ENCODE measurements at places on chromosomes 1 and 21.

DNA sequence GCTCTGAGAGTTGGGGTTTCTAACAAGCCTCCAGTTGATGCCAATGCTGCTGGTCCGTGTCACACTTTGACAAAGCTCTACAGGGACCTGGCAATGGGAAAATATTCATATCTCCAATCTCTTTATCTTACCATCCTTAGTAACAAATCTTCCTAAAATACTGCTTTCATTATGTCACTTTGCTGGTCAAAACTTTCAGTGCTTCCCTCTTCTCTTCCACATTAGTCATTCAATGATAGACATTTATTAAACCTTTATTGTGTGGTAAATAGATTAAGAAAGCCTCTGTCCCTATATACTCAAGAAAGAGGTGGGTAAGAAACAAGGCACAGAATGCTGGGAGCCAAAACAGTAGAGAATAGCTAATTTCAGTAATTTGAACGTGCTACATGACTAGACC, 79.3 kb downstream of the SLC44A5 start:
- DNase-seq: no peak

DNA sequence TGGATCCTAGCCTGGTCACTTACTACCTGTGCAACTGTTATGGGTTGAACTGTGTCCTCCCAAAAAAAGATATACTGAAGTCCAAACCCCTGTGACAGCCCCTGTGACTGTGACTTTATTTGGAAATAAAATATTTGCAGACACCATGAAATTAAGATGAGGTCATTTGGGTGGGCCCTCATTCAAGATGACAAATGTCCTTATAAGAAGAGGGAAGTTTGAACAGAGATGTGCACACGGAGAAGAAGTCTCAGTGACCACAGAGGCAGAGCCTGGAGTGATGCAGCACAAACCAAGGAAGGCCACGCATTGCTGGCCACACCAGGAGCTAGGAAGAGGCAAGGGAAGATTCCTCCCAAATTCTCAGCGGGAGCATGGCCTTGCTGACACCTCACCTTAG, 249.7 kb upstream of the RUNX1 start:
- DNase-seq: no peak

DNA sequence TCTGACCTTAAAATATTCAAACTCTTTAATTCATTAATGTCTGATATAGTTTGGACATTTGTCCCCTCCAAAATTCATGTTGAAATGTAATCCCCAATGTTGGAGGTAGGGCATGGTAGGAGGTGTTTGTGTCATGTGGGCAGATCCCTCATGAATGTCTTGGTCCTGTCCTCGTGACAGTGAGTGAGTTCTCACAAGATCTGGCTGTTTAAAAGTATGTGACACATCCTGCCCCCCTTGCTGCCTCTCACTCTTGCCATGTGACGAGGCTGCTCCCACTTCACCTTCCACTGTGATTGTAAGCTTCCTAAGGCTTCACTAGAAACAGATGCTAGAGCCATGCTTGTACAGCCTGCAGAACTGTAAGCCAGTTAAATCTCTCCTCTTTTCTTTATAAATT, 21.3 kb upstream of the FBXO28 start:
- DNase-seq: no peak

- DNase-seq: no peak
Observed at GRCh38 chr21:39444421-39445180, 977 bp downstream of the LCA5L start.

- DNase-seq: no peak
Observed at GRCh38 chr1:206846487-206846886, 18.9 kb upstream of the IL20 start.

GRCh38 chr1:22318279-22318981, 133.2 kb upstream of the ZBTB40 start:
- DNase-seq: no peak

DNA sequence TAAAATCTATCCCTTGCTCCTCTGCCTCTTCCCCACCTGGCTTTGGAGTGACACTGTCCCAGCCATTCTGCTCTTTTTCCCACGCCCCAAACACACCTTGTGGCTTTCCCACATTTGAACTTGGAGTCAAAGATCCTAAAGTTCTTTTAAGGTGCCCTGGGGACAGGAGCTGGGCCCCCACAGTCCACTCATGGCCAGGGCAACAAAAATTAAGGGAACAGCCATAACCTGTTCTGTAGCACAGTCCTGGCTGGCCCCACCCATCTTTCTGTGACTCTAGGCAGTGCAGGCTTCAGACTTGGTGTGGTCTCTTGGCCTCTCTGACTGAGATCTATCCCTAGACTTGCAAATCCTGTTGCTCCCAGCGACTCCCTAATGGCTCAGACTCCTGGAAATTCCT, 143.0 kb upstream of the MAGI3 start:
- DNase-seq: no peak

GRCh38 chr1:114319418-114319817, 165.7 kb upstream of the SYT6 start:
- no peak for DNase-seq

DNA sequence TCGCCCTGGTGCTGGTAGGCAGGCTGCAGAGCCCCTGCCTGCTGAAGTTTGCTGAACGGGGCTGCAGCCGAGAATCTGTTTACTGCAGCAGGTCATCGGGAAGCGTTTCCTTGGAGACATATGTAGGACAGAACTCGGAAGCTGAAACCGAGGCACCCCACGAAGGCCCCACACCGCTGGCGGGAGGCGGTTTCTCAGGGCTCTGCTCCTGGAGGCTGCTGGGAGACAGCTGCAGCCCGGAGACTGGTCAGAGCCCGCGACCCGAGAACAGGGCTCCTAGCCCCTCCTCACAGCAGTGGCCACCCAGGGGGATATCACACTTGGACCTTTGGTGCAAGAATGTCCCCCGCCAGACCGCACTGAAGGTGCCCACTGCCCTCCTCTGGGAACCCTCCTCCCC, 12.7 kb upstream of the PLCH2 start:
- DNase-seq: no peak

DNA sequence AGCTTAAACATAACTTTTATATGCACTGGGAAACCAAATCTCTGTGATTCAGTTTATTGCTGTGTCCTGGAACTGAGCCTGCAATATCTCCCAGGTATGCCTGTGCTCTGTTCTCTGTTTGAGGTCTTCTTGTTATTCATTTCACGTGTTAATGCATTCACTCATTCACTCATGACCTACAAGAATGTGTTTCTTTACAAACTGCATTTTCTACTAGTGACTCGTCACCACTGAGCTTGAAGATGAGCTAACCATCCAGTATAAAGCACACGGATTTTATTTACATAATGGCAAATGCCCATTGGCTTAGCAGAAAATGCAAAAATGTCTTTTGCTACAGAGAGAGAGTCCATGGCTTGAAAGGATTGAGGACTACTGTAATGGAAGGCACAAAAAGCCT, 75.0 kb upstream of the DUSP10 start:
- no peak for DNase-seq

DNA sequence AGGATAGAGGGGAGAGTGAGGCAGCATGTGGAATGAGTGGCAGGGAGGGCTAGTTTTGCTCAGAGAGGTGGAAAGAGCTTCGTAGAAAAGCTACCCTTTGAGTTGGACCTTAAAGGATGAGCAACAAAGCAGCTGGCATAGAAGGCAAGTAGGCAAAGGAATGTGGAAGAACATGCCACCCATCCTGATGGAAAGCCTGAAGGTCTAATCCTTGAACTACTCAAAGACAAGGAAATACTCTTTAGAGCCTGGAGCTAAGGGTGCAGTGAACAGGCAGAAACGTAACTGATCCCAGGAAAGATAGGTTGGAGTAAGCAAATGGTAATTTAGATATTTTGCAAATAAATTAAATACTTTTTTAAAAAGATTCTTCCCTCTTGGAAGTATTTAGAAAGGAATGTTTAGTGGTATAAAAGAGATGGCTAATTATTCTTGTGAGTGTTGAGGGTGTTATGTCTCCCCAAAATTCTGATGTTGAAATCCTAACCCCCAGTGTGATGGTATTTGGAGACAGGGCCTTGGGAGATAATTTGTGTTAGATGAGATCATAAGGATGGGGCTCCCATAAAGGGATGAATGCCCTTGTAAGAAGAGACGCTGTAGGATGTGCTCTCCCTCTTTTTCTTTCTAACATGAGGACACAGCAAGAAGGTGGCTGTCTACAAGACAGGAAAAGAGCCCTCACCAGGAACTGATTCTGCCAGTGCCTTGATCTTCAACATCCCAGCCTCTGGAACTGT, 308.1 kb upstream of the RUNX1 start:
- no peak for DNase-seq

DNA sequence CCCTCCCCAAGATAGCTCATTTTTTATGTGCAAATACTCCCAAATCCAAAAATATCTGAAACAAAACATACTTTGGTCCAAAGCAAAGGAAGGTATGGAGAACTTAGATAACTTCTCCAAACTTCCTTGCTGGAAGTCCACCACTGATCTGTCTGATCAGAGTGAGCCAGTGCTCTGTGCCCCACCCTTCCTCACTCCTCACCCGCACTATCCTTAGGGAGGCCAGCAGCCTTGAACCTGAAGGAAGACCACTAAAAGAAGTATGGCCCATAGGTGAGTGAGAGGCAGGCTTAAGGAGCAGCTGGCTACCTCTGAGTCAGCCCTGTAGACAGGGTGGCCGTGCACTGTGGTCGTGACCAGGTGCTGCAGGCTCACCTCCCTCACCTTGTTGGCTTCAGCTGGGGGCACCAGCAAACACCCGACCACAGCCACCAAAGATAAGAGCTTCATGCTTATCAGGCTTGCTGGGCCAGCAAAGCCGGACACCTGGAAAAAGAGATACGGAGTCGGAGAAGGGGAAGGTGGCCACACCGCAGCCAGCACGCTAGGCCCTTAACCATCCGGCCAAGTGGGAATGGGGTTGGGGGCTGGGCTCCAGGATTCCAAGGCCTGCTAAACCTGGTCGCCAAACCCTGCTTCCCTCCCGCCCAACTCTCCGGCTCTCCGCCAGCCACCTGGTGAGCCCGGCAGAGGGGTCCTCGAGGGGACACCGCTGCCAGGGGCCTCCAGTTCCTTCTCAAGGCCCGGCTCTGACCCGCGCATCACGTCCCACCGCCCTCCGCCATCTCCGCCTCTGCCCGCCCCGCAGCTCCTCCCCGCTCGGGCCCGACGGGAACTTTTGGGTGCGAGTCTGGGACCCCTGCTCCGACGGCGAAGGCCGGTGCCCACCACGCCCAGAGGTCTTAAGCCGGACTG, 543 bp downstream of the TMEM9 start:
- no peak for DNase-seq

DNA sequence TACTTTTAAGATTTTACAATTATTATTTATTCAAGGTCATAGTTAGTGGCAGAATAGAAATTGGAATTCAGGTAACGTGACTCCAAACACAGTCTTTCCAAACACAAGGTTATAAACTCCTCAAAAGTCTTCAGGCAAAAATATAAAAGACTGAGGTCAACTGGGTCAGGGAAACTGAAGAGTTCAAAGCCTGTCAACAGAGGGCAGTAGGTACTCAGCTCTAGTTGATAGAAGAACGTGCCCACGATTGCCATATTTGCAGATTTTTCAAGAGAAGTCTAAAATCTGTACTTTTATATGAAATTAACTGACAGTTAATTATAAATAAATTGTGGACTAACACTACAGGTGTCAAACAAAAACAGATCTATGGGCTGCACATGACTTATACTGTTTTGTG, 135.0 kb downstream of the LHX4 start:
- no peak for DNase-seq

All from stimulated activated CD4-positive, alpha-beta T cell treated with anti-CD3 and anti-CD28 coated beads, Interleukin-4, amount 100 ng/mL, for 4 hours (primary cell).